NCI-H2081 (cell line): ENCODE measurements at places on chromosomes 5 and 9.

GRCh38 chr9:87887661-87888480, 5.2 kb downstream of the SPATA31E1 start:
- DNase-seq, result no peak

- DNase-seq, result no peak
Measured at GRCh38 chr5:33146881-33147280, 293.9 kb upstream of the TARS1 start.

DNA sequence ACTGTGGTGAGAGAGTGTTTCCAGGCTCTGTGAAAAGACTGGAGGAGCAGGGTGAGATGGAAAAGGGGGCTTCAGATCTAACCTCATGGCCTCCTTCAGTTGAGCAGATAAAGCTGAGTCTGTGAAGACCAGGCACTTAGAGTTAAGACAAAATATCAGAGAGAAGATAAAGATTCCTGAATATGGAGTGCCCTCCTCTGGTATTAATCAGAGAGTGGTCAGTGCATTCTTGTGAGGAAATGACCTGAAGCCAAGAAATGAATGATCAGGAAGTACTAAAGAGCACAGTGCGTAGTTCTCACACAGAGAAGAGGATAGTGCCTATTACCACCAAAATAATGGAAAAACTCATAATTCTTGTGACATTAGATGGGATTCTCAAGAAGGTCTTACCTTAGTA, 1417.0 kb upstream of the ACO1 start:
- DNase-seq, result no peak

GRCh38 chr5:160009591-160009989, 651 bp downstream of the TTC1 start:
- DNase-seq, result no peak

DNA sequence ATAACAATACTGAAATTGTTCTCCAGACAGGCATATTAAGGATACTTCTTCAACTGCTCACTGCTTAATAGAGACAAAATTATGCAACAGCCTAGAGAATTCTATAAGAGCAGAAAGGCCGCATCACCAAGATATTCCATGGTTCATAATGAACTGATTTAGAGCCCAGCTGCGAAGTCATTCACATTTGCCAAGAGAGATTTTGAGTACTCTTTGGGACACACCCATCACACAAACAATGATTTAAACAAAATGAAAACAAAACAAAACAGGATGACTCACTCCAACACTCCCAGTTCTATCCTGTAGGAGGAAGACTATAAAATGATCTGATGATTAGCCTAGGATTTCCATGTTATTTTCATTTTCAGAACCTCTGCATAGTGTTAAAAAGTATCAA, 145.7 kb upstream of the GNA14 start:
- DNase-seq, result peak; percentile 22

GRCh38 chr5:58404734-58405133, 55.2 kb downstream of the PLK2 start:
- no peak for DNase-seq

DNA sequence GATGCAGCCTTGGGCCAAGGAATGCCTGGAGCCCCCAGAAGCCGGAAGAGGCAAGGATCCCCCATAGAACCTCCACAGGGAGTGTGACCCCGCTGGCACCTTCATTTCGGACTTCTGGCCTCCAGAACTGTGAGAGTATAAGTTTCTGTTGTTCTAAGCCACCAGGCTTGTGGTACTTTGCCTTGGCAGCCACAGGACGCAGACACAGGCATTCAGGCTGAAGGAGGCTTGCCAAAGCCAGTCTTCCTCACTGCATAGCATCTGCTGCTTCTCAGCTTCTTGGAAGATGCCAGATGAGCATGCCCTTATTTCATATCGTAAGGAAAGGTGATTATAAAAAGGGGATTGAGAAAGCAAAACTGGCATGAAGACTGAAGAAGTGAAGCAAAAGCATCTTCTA, 61.1 kb upstream of the TAS2R1 start:
- DNase-seq, result no peak

GRCh38 chr9:1202512-1203280, 152.5 kb downstream of the DMRT2 start:
- no peak for DNase-seq

GRCh38 chr9:93194221-93194625, 10.3 kb downstream of the WNK2 start:
- DNase-seq, result no peak

DNA sequence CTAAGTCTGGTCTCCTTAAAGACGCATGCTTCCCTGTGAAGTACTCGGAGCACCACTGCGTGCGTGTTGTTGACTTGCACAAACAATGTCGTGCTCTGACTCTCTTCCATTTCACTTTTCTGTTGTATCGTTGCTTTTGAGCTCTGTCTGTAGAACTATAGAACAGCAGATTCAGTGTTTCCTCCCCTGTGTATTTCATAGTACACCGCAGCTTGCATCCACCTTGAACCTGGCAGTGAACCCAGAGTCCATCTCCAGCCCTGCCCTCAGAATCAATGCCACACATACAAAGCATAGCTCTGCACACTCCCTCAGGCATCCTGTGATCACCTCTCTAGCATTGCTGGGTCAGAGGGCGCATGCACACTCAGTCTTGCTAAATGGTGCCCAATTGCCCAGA, 37.2 kb upstream of the ADAMTS2 start:
- no peak for DNase-seq

DNA sequence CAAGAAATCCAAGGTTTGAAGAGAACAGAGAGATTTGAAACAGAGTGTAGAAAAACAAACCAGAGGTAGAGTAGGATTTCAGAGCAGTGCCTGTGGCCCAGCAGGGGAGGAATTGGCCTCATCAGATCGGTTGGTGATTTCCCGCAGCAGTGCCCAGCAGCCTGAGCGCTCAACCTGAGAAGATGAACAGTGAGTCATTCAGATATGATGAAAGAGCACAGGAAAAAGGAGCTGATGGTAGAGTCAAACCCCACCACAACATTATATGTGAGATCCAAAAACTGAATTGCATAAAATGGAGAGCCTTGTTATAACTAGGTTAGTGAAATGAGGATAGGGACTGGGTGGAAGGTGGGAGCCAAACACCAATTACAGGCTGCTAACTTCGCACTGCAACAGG, 248.9 kb downstream of the PIK3R1 start:
- no peak for DNase-seq

GRCh38 chr5:150138551-150139265, 16.9 kb downstream of the PDGFRB start:
- no peak for DNase-seq

DNA sequence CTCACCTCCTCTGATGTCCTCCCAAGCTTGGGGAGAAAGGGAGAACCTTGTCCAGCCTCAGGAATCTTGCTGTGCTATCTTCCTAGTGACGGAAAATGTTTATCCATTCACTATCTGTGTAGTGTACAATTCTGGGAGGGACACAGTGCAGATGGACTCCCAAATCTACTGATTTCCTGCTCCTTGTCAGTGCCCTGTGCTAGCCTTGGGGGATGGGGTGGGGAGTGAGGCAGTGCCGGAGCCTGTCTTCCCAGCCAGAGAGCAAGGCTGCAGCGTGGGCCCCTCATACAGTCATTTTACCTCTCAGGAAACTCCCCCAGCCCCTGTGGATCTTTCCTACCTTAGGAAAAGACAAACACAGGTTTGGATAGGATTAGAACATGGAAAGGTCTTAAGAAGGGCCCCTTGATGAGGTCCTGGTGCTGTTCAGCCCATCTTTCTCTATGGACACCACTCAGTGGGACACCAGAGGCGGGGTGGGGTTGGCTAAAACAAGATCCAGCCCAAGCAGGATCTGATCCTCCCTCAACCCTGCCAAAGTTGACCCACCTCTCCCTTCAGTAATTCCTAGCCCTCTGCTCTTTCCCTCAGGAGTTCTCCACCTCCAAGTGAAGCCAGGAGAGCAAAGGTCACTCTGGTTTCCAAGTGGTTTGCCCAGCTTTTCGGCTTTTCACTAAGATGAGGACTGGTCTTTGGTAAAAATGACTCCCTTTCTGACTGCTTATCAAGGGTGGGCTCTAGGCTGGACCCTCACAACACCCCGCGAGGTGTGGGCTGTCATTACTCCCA, 3.4 kb downstream of the DOLK start:
- DNase-seq, result no peak
